ENCODE measurements at places on chromosomes 5 and 9. TPM values are rescaled to one million over a fixed set of nuclear protein-coding genes. Genes with fewer than 3 reads are reported as not detected.

RNF130 gene
- 13.3 TPM for total RNA-seq

DNA sequence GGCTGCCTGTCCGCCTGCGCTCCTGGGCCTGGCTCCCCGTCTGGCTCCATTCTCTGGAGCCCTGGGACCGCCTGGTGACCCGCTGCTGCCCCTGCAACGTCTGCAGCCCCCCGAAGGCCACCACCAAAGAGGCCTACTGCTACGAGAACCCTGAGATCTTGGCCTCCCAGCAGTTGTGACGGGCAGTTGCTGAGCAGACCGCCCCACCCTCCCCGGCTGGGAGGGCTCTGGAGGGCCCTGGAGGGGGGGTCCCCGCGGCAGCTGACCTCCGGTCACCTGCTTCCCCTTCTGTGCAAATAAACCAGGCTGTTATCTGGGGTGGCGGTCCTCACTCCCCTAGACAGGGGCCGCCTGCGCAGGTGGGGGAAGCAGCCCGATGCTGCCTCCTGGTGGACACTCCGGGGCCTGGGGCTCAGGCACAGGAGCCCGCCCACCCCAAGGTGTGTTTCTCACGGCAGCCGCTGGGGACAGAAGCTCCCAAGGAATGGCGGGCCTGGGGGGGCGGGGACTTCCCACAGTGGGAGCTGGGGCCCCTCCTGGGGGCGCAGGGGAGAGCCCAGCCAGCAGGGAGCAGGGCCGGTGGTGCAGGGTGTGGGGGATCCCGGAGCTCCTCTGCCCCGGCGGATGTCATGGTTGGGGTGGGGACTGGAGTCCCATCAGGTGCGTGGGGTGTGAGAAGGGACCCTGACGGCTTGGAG, 4.7 kb upstream of the TUBB4B start:
- DNase-seq: peak; percentile 96

LCN9 gene
- total RNA-seq: not detected

DNA sequence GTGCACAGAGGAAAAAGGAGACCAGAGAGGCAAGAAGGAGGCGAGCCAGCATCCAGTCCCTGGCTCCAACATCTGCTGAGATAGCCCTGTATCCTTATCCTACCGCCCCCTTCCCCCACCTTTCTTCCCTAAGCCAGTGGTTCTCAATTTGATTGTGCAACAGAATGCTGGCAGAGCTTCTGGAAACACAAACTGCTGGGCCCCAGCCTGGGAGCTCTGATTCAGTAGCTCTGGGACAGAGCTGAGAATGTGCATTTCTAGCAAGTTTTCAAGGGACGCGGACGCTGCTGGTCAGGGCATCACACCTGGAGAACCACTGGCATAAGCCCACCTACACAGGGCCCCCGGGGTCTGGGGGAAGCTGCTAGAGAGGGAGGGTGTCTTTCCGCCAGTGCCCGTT, 21.1 kb downstream of the AK8 start:
- no peak for DNase-seq

DNA sequence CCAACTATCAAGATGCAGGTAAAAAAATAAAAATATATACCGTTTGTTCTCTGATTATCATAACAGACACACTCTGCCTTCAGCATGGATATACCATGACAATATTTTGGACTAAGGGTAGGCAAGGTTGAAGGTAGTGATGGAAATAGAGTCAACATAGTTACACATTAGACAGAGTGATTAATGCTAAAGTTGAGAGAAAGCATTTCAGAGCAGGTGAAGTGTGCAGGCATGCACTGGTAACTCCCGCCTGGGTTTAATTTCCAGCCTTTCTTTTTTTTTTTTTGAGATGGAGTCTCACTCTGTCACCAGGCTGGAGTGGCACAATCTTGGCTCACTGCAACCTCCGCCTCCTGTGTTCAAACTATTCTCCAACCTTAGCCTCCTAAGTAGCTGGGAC, 458.5 kb downstream of the TLR4 start:
- no peak for DNase-seq

GRCh38 chr5:145787001-145787400, 48.1 kb downstream of the PRELID2 start:
- no peak for DNase-seq

LCN2 gene
- total RNA-seq: not detected

DNA sequence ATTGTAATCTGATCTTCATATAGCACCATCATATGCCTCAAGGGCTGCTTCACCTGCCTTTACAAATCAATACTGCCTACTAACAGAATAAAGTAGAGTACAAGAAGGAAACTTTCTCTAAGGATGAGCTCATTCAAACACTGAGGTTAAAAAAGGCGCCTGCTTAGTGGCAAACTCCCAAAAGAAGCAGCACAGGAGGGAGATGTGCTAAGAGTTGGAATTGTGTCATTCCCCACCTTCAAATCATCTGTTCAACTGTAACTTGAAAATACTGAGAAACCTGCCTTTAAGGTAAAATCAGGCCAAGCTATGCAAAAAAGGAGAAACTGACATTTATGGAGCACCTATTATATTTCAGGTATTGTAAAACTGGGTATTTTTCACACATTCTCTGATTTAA, 560.6 kb downstream of the PTPRD start:
- no peak for DNase-seq

GRCh38 chr9:33162721-33163311, 4.3 kb downstream of the B4GALT1 start:
- no peak for DNase-seq

- DNase-seq: no peak
Observed at GRCh38 chr5:53542926-53543325, 17.5 kb upstream of the NDUFS4 start.

TOR1A gene
- 39.7 TPM for total RNA-seq

DNA sequence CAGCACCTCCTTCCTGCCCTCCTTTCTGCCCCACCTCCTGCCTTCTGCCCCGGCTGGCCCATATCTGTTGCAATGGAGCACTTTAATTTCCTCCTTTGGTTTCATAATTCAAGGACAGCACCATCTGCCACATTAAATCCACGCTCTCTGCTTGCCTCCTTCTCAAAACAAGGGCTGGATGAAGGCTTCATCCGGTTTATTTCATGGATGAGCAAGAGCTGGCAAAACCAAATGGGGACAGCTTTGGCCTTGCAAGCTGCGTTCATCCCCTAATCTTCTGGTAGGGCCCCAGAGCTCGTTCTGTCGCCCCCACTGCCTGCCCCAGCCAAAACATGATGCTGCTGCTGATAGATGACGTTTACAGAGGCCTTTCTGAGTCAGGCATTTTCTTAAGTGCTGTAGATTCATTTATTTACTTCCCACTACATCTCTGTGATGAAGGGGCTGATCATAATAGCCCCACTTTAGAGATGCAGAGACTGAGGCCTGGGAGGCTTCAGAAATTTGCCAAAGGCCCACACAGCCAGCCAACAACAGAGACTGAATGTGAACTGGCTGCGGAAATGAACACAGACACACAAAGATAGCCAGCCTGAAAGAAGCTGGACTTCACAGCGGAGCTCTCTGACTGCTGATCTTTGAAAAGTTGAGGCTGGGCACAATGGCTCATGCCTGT, 115.6 kb upstream of the CPEB4 start:
- no peak for DNase-seq

- peak; percentile 84 for DNase-seq
Observed at GRCh38 chr9:3240656-3241268, 285.0 kb downstream of the RFX3 start.

- peak; percentile 46 for DNase-seq
Observed at GRCh38 chr5:149448831-149449714, 70.0 kb upstream of the IL17B start.

C5orf58 gene
- total RNA-seq: not detected

CDKN2A gene
- total RNA-seq: 0.86 TPM

BHMT2 gene
- total RNA-seq: not detected

- DNase-seq: peak; percentile 87
Observed at GRCh38 chr5:177317959-177318377, 6.3 kb upstream of the MXD3 start.

- no peak for DNase-seq
Observed at GRCh38 chr5:144015961-144016360, 154.5 kb downstream of the YIPF5 start.

ANKRD34B gene
- total RNA-seq: not detected

ZBTB6 gene
- total RNA-seq: 8.8 TPM

MEIKIN gene
- total RNA-seq: not detected

CCDC171 gene
- total RNA-seq: 2.9 TPM

- no peak for DNase-seq
Observed at GRCh38 chr9:113042884-113043657, 13.5 kb downstream of the ZFP37 start.
